ENCODE measurements at places on chromosomes 2 and 18. TPM values are rescaled to one million over a fixed set of nuclear protein-coding genes. Genes with fewer than 3 reads are reported as not detected.

The MLPH gene
- total RNA-seq: 6.1 TPM

The CXCR4 gene
- not detected for total RNA-seq

The C2orf76 gene
- total RNA-seq: 9.6 TPM

The DUSP19 gene
- 4.1 TPM for total RNA-seq

The EN1 gene
- not detected for total RNA-seq

The CCT4 gene
- total RNA-seq: 121 TPM

GRCh38 chr18:31652357-31652756 lies 32.0 kb downstream of the B4GALT6 start:
- no peak for DNase-seq
- no peaks in the 10 kb centered on the region for H3K27me3 ChIP-seq
- H3K4me3 ChIP-seq: no peak overlapping the region
- peaks cover 21% of the 10 kb centered on the region for H3K4me1 ChIP-seq
- H3K27ac ChIP-seq: no peak overlapping the region

DNA sequence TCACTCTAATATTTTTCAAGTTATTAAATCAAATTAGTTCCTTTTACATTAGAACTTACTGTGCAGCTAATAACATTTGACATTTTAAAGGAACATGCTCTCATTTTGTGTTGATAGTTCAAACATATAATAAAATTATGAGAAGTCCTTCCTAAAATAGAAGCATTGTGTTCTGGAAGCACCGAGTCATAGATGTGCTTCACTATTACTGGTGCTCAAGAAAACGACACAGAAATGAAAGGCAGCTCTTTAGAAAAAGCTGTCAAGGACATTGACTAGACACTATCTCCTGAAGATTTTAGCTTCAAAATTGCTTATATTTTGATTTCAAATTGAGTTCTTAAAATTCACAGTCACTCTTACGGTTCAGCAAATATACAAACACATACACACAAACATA lies 338.3 kb downstream of the NBAS start:
- H3K4me1 ChIP-seq: peaks cover 2% of the 10 kb centered on the region
- no peak overlapping the region for H3K4me3 ChIP-seq
- no peaks in the 10 kb centered on the region for H3K27me3 ChIP-seq
- H3K36me3 ChIP-seq: peaks cover 17% of the 10 kb centered on the region

GRCh38 chr2:241230435-241230834 lies 42.0 kb downstream of the ANO7 start:
- H3K4me3 ChIP-seq: no peak overlapping the region
- peak; percentile 77 for DNase-seq
- H3K4me1 ChIP-seq: peaks cover 2% of the 10 kb centered on the region
- no peak overlapping the region for H3K27ac ChIP-seq
- peaks cover 63% of the 10 kb centered on the region for H3K36me3 ChIP-seq
- H3K27me3 ChIP-seq: no peaks in the 10 kb centered on the region

DNA sequence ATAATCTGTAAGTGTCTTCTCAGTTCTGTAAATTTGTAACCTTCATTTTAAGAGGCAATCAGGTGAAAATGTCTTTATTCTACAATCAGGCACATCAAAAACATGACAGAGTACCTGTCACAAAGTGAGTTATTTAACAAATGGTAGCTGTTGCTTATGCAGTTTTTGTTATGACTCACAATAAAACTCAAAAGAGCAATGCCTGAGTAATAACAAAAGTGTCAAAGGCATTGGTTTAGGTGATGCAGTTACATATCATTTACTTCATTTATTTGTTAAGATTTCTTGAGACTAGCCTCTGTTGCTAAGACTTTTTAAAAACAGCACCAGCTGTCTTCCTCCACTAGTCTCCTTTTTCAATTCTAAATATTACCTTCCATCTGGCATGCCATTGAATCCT lies 177.8 kb downstream of the KIAA1328 start:
- DNase-seq: no peak
- no peak overlapping the region for H3K4me3 ChIP-seq
- no peaks in the 10 kb centered on the region for H3K4me1 ChIP-seq

DNA sequence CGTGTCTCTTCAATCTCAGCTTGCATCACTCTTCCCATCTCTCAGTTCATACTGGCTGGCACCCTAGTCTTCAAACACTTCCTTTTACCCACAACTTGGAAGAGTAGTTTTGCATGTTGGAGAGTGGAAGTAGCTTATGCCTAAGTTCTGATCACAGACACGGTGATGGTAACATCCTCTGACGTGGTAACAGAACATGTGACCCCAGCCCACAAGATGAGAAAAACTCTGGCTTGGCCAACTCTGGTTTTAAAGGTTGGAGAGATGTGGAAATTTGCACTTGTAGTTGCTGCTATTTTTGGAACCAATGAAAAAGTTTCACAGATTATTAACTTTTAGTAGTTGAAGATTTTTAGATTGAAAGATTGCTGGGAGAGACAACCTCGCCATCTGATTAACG lies 155.4 kb upstream of the SLC35G4 start:
- H3K27me3 ChIP-seq: no peaks in the 10 kb centered on the region
- no peaks in the 10 kb centered on the region for H3K4me1 ChIP-seq

DNA sequence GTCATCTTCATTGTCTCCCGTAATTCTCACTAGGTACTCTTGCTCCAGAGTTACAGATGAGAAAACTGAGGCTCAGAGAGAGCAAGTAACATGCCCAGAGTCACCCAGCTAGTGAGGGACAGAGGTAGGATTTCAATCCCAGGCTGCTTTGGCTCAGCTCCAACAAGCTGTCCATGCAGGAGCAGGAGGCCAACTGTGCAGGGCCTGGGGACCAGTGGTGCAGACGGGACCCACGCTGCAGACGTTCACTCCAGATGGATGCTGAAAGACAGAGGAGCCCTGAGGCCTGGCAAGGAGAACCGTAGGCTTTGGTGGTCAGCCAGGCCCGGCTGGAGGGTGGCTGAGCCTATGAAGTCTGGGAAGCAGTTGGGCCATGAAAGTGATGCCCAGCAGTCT lies 102.6 kb downstream of the MCFD2 start:
- H3K4me3 ChIP-seq: no peak overlapping the region
- DNase-seq: no peak
- peaks cover 5% of the 10 kb centered on the region for H3K36me3 ChIP-seq

DNA sequence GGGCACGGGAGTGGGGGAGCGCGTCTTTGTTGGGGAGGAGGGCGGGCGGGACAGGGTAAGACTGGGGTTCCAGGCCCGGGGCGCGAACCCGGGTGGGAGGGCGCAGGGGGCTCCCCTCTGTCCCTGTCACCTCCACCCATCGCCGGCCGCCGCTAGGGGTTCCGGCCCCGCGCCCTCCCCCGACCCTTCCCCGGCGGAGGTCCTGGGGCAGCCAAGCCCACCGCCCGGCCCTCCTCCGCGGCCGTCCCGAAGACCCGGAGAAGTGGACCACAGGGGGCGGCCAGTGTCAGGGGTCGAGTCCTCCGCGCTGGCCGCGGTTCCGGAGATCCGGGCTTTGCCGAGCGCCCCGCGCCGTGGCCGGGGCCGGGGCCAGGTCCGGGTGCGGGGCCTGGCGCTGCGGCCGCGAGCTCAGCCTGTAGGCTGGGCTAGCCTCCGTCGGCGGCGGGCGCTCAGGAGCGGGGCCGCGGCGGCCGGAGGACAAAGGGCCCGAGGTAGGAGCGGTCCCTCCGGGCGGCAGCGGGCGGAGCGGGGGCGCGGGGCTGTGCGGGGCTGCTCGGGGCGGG lies 16.6 kb upstream of the E2F6 start:
- peaks cover 19% of the 10 kb centered on the region for H3K4me1 ChIP-seq
- peak overlapping the region; percentile 84 for H3K4me3 ChIP-seq
- H3K27me3 ChIP-seq: peaks cover 17% of the 10 kb centered on the region
- no peak overlapping the region for H3K27ac ChIP-seq
- DNase-seq: no peak

- H3K27ac ChIP-seq: no peak overlapping the region
- no peaks in the 10 kb centered on the region for H3K36me3 ChIP-seq
- no peaks in the 10 kb centered on the region for H3K27me3 ChIP-seq
- no peak for DNase-seq
These were observed 690 bp downstream of the SDC1 start for GRCh38 chr2:20224164-20224715.

DNA sequence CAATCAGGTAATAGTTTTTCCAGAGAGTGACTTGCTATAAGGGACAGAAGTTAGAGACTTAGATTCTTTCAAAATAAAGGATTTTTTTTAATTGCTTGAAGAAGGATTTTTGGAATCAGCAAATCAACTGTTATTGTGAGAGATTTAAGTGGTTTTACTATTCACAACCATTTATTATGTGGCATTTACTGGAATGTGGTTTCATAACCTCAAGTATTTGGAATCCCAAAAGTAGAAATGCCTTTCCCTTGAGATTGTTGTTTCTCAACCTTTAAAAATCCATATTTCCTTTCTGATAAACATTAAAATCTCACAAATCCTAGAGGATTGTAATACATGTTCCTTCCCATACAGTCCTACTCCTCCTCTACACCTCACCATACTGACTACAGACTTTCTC lies 5.0 kb downstream of the TANK start:
- H3K4me1 ChIP-seq: peaks cover 62% of the 10 kb centered on the region
- DNase-seq: no peak
- H3K27me3 ChIP-seq: no peaks in the 10 kb centered on the region
- H3K36me3 ChIP-seq: peaks cover 5% of the 10 kb centered on the region
- no peak overlapping the region for H3K4me3 ChIP-seq

GRCh38 chr18:28256166-28256565 lies 79.2 kb upstream of the CDH2 start:
- no peak overlapping the region for H3K27ac ChIP-seq
- H3K4me3 ChIP-seq: no peak overlapping the region
- H3K4me1 ChIP-seq: peaks cover 3% of the 10 kb centered on the region
- no peaks in the 10 kb centered on the region for H3K27me3 ChIP-seq

Measured in chondrocyte (in vitro differentiated cells).